ENCODE measurements at places on chromosomes 3 and 15.

GRCh38 chr3:47410417-47410720 is 29.5 kb downstream of the PTPN23 start:
- DNase-seq = no peak

DNA sequence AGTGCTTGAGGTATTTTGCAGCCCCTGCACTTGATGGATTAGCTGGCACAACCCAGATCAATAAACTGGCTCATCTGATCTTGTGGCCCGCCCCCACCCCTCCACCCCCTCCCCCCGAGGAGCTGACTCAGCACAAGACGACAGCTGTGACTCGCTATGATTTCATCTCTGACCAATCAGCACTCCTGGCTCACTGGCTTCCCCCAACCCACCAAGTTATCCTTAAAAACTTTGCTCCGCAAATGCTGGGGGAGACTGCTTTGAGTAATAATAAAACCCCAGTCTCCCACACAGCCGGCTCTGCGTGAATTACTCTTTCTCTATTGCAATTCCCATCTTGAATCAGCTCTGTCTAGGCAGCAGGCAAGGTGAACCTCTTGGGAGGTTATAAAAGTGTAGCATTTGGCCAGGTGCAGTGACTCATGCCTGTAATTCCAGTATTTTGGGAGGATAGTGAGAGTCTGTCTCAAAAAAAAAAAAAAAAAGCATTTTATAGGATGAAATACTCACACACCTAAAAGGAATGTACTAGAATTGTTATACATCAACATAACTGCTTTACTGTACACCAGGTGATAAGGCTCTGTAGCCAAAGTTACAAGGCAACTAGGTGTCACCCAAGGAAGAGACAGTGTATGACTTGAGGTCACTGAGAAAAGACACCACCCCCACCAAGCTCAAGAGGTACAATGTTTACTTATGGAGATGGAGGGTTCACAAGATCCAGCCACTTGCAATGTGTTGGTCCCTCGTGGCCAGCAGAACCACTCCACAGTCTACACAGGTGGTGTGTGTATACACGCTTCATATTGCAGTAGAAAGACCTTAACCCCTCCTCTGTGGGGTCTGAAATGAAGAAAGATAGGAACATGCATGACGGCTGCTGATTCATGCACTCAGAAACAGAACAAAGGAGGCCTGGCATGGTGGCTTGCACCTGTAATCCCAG is 8.6 kb downstream of the ZNF445 start:
- DNase-seq = no peak

GRCh38 chr3:111351334-111351733 is 190.7 kb upstream of the CD96 start:
- no peak for DNase-seq

DNA sequence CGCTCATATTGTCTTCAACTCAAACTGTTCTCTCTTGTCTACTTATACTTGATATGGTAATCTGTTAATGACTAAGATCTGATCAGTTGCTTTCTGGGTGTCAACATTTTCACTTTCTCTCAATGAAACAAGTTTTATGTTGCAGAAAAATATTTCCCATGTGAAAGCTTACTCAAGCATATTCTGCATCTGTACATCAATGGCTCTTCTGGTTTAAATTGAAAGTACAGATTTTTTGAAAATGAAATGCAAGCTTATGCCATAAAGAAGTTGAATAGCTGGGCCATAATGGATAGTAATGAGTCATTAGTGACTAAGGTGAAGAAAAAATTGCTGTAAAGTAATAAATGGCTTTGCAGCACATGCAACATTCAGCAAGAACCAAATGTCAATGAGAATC is 140.7 kb downstream of the BCHE start:
- DNase-seq = no peak

DNA sequence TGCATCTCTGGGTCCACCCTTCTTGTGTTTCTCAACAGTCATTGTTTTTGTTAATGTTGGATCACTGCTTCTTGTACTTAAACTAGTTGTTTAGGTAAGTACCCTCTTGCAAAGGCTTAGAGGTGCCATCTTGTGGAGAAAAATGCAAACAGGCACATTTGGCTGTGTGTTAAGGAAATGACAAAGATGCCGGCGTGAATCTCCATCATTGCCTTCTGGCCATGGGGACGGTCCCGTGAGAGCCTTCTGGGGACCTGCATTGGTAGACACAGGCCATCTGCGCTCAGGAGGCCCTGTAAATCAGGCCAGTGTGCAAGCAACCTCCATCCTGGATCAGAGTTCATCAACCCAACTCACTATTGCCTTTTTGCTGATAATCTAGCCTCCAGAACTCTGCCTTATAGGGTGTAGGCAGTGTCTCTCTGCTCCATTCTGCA is 158.6 kb upstream of the NR2E3 start:
- DNase-seq = no peak
